ENCODE measurements at places on chromosomes 16 and 17.

DNA sequence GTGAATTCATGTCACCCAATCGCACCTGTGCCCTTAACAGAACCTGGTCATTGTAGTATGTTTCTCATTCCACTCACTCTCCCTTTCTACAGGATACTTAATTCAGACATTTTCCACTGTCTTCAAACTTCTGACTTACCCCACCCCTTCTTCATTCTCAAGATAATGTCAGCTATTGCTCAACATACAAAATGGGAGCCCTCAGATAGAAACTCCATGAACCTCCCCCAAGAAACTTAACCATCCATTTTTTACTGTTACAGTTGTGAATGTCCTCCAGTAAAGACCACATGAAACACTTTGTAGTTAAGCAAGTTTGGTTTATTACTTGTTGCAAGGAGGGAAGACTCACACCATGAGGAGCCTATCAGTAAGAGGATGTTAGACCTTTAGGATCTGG is 22.1 kb upstream of the ARHGAP17 start:
- no peak for DNase-seq

DNA sequence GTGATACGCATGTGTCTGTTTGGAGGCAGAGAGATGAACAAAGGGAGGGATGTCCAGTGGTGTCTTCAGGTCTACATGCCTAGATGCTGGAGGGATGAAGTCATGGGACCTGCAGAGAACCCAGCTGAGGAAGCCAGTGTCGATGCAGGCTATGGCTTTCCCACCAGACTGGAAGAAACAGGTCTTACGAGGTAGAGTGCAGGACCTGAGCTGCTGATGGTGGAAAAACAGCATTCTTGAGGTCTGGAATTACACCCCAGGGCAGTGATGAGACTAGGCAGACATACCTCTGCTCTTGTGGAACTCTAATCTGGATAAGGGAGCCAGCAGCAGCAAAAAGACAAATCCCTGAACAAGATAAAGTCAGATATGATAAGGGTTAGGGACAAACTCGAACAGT is 37.4 kb downstream of the ARSG start:
- DNase-seq, result no peak

DNA sequence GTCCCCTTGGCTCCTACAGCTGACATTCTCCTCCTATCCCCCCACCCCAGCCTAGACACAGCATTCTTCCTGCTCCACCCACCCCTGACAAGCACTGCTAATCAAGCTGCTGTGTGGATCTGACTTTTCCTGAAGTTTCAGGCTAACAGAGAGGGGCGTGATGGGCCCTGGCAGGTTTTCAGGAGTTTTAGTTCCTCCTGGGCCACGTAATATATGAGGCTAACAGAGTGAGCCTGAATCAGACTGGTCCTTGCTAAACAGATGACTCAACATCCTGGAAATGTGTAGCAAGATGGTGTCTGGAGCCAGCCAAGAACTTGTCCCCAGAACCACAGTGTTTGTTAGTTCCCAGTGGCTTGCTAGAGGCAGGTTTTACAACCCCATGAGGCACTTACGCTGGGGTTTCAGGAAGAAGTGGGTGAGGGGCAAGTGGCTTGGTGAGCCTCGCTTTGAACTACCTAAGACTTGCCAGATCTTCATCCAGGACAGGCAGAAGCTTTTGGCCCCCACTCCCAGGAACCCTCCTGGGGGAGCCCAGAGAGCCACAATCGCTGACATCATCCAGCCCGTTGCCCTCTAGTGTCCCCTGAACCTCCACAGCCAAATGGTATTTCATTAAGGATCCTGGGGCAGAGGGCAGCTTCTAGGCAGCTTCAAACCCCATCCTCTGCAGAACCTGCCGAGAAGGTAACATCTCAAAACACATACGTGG is 15.9 kb downstream of the TMEM92 start:
- DNase-seq, result no peak

DNA sequence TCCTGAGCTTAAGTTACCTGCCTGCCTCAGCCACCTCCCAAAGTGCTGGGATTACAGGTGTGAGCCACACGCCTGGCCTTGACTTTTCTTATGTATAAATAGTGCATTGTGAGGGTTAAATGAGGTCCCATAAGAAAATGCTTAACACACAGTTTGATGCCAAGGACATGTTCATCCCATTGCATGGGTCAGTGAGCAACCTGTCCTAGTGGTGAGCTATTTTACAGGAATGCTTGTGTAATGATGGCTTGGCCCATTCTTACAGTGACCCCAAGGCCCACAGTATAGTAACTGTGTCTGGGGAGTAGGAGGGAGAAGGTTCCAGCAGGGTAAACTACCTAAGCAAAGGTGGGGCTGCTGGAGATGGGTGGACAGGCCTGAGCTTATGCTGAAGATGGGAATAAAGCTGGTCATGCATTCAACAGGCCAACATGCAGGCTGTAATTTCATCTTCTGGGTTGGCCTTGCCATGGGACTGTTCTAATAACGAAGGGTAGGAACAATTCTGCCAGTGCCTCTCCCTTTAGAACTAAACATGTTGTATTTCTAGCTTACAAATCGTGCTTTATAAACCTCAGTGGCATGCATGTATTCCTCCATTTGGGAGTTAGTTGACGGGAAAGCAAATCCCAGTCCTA is 6.2 kb downstream of the ACSF2 start:
- no peak for DNase-seq

GRCh38 chr17:68318103-68318991 is 27.1 kb downstream of the ARSG start:
- no peak for DNase-seq

DNA sequence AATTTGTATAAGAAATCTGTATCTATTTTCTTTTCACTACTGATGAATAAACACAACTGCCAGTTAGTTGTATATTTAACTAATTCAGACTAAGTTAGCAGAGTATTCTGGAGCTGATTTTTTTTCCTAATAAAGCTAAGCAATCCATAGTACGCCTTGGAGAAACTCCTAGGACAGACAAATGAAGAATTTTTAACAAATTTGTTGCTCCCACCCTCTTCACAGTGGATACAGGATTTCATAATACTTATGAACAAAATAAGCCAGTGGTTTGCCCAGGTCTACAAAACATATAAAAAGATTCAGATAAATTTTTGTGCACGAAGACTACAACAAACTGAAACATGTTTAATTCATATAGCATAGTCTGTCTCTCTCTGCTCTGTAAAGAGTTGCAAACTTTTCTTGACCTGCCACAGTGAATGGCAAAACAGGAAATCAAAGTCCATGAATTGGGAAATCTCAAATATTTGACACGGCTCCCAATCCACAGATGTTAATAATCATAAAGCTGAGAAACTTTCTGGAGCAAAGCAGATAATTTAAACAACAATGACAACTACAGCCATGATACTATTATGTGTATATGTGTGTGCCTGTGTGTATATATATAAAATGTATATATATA is 594 bp upstream of the ABCA6 start:
- DNase-seq, result no peak

Data from progenitor cell of endocrine pancreas (in vitro differentiated cells).